ENCODE measurements at places on chromosomes 4 and X. TPM values are rescaled to one million over a fixed set of nuclear protein-coding genes. Genes with fewer than 3 reads are reported as not detected.

ADAM29 gene
- total RNA-seq, result not detected

PCDH7 gene
- total RNA-seq, result 18.0 TPM

SYN1 gene
- total RNA-seq, result 11.7 TPM

C4orf50 gene
- 0.17 TPM for total RNA-seq

SRPX2 gene
- total RNA-seq, result not detected

PSAPL1 gene
- 0.04 TPM for total RNA-seq

PWWP3B gene
- 0.26 TPM for total RNA-seq

AR gene
- total RNA-seq, result 3.5 TPM

NUP62CL gene
- total RNA-seq, result 4.3 TPM

DNA sequence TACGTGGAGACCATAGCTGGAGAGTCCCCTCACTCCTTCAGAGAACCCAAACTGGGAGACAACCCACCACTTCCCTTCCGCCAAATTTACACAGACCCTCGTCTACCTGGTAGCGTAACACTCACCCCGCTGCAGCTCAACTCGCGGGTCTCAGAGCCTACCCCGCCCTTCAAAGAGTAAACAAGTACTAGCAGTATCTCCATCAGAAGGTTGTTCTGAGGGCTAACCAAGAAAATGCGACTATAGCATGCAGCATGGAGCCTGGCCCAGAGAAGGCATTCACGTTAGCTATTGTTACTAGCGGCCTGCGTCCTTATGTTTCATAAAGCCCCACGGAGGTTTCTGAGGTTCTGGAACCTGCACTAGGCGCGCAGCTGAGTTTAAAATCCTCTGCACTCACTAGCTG is 531 bp upstream of the MANBA start:
- H3K4me1 ChIP-seq, result no peaks in the 10 kb centered on the region
- no peaks in the 10 kb centered on the region for H3K27me3 ChIP-seq
- peaks cover 6% of the 10 kb centered on the region for H3K36me3 ChIP-seq
- no peak for DNase-seq
- peak overlapping the region; percentile 88 for H3K4me3 ChIP-seq

DNA sequence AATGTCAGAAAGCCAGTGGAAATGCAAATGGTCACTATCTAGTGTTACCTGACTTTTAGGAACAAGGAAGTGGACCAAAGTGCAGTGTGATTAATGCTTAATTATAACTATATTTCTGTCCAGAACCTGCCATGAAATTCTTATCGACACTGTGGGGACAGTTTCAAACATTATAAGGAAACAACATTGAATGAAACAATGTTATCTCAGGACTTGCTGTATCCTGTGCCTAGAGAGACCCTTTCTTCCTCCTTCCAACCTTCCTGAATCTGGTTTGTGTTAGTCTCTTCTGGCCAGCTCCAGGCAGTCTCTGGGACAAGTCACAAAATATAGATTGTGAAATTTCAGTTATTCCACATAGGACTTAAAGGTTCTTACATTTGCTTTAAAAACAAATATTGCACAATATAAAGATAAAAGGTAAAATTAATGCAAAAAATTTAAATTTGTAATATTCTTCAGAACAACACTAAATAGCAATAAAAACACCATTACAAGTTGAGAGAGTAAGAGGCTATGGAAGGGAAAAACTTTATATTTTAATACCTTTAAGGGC is 203.4 kb downstream of the ZNF674 start:
- H3K27ac ChIP-seq, result no peak overlapping the region
- peaks cover 9% of the 10 kb centered on the region for H3K36me3 ChIP-seq
- no peak for DNase-seq
- H3K4me1 ChIP-seq, result peaks cover 9% of the 10 kb centered on the region
- no peaks in the 10 kb centered on the region for H3K27me3 ChIP-seq

DNA sequence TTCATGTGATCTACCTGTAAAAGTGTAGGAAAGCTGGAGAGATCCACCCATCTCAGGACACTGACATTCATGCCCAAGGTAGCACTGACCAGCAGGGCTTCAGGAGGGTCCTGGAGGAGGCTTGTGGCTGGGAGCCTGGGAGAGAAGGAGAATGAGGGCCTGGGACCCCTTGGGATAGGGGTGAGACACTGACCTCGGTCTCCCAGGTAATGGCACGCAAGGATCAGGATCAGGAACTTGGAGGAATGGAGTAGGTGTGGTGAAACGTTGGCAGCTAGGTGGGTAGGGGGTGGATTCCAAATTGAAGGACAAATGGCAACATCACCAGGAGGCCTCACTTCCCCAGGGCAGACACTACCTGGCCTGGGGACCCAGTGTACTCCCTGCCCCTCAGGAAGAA is 12.4 kb upstream of the RGS12 start:
- no peak for DNase-seq
- H3K27me3 ChIP-seq, result no peaks in the 10 kb centered on the region
- H3K27ac ChIP-seq, result no peak overlapping the region
- H3K36me3 ChIP-seq, result peaks cover 2% of the 10 kb centered on the region

DNA sequence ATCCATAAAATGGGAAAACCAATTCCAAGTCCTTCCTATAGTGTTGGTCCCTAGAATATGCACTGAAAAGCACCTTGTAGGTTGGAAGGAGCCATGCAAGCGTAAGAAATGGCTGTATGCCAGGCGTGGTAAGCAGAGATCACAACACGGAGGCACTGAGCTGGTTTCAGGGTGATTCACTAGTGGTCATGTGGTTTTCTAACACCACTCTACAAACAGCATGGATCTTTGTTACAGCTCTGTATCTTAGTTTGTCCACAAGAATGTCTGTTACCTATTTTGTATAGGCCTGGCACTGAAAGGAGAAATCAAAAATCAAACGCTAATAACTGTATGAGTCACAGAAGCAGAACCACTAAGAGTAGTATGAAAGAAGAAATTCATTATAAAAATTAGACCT is 71.9 kb downstream of the MAGEB17 start:
- no peak overlapping the region for H3K4me3 ChIP-seq
- no peak overlapping the region for H3K27ac ChIP-seq
- no peak for DNase-seq
- peaks cover 23% of the 10 kb centered on the region for H3K36me3 ChIP-seq
- H3K27me3 ChIP-seq, result no peaks in the 10 kb centered on the region

DNA sequence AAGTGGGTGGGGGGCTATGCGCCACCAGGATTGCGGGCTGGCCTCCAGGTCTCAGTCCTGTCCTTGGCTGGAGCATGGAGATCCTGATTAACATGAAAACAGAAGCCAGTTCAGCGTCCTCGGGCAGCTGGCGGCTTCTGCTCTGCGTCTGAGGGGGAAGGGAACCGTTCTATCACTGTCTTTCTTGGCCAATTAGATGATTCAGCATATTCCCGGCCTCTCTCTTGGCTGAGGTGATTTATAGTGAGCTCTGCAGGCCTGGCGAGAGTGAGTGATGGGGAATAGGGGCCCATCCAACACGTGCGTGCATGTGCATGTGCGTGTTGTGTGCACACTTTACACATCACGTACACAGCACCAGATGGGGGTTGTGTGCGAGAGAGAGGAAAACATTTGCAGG is 145.8 kb upstream of the ATP6AP2 start:
- H3K4me3 ChIP-seq, result no peak overlapping the region
- peak; percentile 76 for DNase-seq
- H3K36me3 ChIP-seq, result peaks cover 25% of the 10 kb centered on the region
- peaks cover 8% of the 10 kb centered on the region for H3K4me1 ChIP-seq

GRCh38 chr4:130214268-130214667 is 1118.3 kb downstream of the C4orf33 start:
- H3K4me3 ChIP-seq, result no peak overlapping the region
- H3K4me1 ChIP-seq, result no peaks in the 10 kb centered on the region
- no peaks in the 10 kb centered on the region for H3K27me3 ChIP-seq
- no peak for DNase-seq
- no peak overlapping the region for H3K27ac ChIP-seq

DNA sequence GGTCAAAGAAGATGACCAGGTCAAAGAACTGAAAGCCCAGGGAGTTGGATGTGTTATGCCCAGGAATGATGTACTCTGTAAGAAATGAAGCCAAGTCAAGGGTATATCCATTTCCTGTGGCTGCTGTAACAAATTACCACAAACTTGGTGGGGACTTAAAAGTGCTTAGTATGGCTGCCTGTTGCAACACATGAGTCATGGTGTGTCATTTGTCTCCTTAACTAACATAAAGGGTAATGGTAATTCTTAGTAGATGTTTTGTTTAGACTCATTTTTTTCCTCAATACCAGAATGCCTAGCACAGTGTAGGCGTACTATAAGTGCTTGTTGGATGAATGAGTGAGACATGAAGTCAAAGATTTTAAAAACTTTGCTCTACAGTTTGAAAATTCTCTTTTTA is 45.7 kb downstream of the SYTL5 start:
- H3K36me3 ChIP-seq, result no peaks in the 10 kb centered on the region
- H3K27me3 ChIP-seq, result no peaks in the 10 kb centered on the region
- DNase-seq, result no peak
- H3K4me1 ChIP-seq, result no peaks in the 10 kb centered on the region
- no peak overlapping the region for H3K4me3 ChIP-seq

DNA sequence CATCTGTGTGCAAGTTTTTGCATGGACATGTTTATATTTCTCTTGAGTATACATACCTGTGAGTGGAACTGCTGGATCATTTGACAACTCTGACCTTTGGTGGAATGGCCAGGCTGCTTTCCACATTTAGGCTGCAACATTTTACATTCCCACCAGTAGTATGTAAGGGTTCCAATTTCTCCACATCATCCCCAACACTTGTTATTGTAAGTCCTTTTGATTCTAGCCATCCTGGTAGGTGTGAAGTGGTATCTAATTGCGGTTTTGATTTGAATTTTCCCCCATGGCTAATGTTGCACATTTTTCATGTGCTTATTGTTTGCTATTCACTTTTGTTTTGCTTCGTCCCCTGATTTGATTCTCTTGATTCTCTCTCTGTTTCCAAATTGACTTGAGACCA is 16.4 kb downstream of the DLG3 start:
- H3K36me3 ChIP-seq, result peaks cover 45% of the 10 kb centered on the region
- H3K27ac ChIP-seq, result no peak overlapping the region
- no peaks in the 10 kb centered on the region for H3K4me1 ChIP-seq
- no peak overlapping the region for H3K4me3 ChIP-seq
- H3K27me3 ChIP-seq, result no peaks in the 10 kb centered on the region

- no peaks in the 10 kb centered on the region for H3K36me3 ChIP-seq
- no peak for DNase-seq
- no peaks in the 10 kb centered on the region for H3K4me1 ChIP-seq
- H3K27me3 ChIP-seq, result no peaks in the 10 kb centered on the region
- H3K27ac ChIP-seq, result no peak overlapping the region
- H3K4me3 ChIP-seq, result no peak overlapping the region
Measured at GRCh38 chr4:155822572-155822971, 43.5 kb downstream of the ASIC5 start.

- DNase-seq, result no peak
- no peak overlapping the region for H3K4me3 ChIP-seq
- no peak overlapping the region for H3K27ac ChIP-seq
- no peaks in the 10 kb centered on the region for H3K4me1 ChIP-seq
- no peaks in the 10 kb centered on the region for H3K27me3 ChIP-seq
Measured at GRCh38 chr4:155615081-155615887, 51.4 kb upstream of the GUCY1A1 start.

DNA sequence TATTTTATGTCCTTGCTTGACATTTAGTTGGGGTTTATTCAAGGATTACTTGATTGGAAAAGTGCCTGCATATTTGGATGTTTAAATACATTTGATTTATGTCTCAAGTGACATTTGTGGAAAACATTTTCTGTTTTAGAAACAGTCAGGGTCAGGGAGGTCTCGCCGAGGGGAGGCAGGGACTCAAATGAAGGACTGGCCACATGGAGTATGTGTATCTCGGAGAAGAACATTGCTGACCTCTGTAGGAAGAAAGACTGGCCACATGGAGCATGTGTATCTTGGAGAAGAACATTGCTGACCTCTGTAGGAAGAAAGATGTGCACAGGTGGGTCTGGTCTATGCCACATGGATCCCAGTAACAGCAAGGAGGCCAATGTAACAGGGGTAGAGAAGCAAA is 233.6 kb downstream of the TRIML1 start:
- H3K4me3 ChIP-seq, result no peak overlapping the region
- no peak for DNase-seq
- H3K36me3 ChIP-seq, result peaks cover 2% of the 10 kb centered on the region
- H3K4me1 ChIP-seq, result no peaks in the 10 kb centered on the region
- H3K27me3 ChIP-seq, result no peaks in the 10 kb centered on the region

GRCh38 chr4:169933531-169933930 is 92.7 kb downstream of the MFAP3L start:
- 0 out of 2 replicates have a peak, but pooled peaks cover 4% of the 10 kb centered on the region for H3K36me3 ChIP-seq
- H3K27me3 ChIP-seq, result no peaks in the 10 kb centered on the region
- DNase-seq, result no peak
- no peak overlapping the region for H3K4me3 ChIP-seq

GRCh38 chr4:15695240-15695699 is 7.6 kb upstream of the BST1 start:
- peaks cover 6% of the 10 kb centered on the region for H3K4me1 ChIP-seq
- H3K36me3 ChIP-seq, result peaks cover 29% of the 10 kb centered on the region
- H3K27me3 ChIP-seq, result no peaks in the 10 kb centered on the region
- H3K4me3 ChIP-seq, result no peak overlapping the region

- no peak overlapping the region for H3K27ac ChIP-seq
- no peaks in the 10 kb centered on the region for H3K36me3 ChIP-seq
- no peak overlapping the region for H3K4me3 ChIP-seq
- no peaks in the 10 kb centered on the region for H3K4me1 ChIP-seq
Measured at GRCh38 chr4:165864271-165864670, 8.8 kb upstream of the TLL1 start.

GRCh38 chrX:22686138-22686541 is 313.6 kb upstream of the DDX53 start:
- H3K27me3 ChIP-seq, result no peaks in the 10 kb centered on the region
- no peaks in the 10 kb centered on the region for H3K4me1 ChIP-seq
- peaks cover 3% of the 10 kb centered on the region for H3K36me3 ChIP-seq
- DNase-seq, result no peak
- no peak overlapping the region for H3K27ac ChIP-seq
- H3K4me3 ChIP-seq, result no peak overlapping the region

DNA sequence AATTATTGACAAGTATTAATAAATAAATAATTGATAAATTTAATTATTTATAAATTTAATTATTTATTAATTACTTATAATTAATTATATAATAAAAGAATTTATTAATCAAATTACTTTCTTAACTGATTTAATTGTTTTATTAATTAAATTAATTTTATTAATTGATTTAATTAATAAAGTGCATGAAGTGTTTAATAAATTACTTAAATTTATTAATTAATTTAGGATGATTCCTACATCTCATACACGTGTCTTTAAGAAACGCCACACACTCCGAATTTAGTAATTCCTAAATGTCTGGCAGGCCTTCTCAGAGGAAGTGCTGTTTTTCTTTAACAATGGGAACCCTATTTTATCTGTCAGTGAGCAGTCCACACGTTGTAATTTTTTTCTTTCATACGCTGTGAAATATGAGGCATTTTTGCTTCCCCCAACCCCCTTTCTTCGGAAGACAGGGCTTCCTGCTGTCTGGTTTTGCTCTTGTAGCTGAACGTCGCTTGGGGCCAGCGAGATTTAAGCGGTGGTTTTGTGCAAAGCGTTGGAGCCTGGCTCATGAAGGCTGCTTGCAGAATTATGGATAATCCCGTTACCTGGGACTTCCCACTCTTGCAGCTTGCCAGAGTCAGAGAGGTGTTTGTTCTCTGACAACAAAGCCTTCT is 46.8 kb downstream of the CRLF2 start:
- H3K27ac ChIP-seq, result no peak overlapping the region
- H3K4me3 ChIP-seq, result no peak overlapping the region
- no peaks in the 10 kb centered on the region for H3K36me3 ChIP-seq
- DNase-seq, result no peak
- H3K27me3 ChIP-seq, result no peaks in the 10 kb centered on the region

All from H9 (cell line).